Activated CD4-positive, alpha-beta T cell treated with anti-CD3 and anti-CD28 coated beads for 36 hours (primary cell): ENCODE measurements at places on chromosomes 5 and 9. TPM values are rescaled to one million over a fixed set of nuclear protein-coding genes. Genes with fewer than 3 reads are reported as not detected.
A peak's percentile ranks its signal among the peaks of the same experiment; 100 is the strongest.

DNA sequence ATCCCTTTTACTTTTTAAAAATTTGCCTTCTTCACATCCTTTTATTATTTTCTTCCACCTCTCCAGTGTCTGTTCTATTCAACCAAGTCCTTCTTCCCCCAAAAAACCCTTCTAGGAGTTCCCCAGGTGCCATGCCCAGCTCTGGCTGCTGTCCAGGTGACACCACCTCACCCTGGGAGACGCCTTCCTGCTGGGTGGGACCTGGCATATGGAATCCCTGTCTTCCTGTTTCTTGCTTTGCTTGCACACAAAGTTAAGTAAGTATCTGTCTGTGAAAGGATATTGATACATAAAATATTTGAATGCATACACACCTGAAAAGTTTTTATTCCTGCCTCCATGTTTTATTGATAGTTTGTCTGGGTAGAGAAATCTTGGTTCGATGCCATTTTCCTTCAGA lies 23.1 kb upstream of the MED10 start:
- no peak for DNase-seq

- no peak for DNase-seq
Observed at GRCh38 chr5:177176175-177176711, 42.7 kb downstream of the NSD1 start.

DNA sequence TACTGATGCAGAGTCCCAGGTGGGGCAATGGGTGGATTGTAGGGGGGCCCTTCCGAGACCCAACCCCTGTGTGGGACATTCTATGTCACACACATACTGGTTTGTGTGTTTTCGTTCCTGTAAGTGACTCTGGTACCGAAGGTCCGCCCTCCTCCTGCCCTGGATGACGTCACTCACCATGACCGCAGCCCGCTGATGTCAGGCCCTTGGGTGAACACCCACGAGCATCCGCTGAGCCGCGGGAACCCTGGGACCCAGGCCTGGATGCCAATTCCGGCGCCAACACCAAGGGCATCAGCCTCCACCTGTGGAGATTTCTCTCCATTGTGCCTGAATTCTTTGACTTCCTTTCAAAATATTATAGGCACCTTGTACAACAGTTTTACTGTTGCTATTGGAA lies 184.3 kb downstream of the MTRR start:
- DNase-seq: no peak

DNA sequence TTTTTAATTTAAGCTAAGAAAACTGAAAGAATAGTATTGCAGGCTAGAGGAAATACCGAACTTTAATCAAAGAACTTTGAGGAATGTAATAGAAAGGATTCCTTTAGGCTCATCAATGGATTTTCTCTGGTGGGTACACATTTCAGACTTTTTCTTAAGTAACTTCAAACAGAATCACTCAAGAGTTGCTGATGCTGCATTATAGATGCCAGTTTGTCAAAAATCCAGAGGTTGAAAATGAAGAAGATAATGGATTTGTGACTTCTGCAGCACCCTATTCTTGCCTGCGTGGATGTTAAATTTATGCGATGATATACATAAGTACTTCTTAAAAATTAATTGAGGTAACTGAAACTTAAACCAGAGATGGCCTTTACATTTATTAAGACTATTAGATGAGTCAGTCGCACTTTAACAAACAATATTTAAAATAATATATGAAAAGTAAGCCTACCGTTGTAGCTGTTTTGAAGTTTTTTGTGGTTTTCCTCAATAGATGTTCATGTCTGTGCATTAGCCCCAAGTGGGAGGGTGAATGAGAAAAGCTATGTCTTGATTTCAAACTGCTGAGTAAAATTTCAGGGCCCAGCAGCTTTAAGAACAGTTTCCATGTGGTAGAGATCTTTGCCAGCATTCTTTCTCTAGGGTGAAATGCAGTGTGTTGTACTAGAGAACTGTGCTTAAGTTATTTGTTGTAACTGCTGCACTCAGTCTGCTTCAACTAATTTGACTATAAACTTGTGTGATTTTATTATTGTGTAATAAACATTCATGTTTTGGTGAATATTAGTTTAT lies at the start of gene OGN:
TSS of gene OGN (minus strand) at position 537 of the 795 bp plus-strand sequence. CDS start 1,171 bp downstream, outside the sequence.
- no peak for DNase-seq

GRCh38 chr9:136564379-136564988 lies 18.6 kb upstream of the NOTCH1 start:
- no peak for DNase-seq

DNA sequence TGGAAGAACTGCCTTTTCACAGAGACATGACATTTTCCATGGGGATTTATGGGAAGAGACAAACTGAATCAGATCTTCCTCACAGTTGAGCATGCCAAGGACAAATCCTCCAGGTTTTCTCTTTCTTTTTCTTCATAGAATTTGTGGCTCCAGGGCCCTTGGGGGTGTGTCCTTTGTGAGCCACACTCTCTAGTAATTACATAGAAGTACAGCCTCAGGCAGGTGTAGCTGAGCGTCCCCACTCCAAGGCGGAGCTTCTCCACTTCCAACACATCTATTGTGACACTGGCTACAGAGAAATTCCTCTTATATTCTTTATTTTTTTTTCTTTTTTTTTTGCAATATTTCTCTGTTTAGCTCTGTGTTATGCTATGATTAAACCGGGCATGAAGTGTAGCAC lies 420.5 kb upstream of the CD180 start:
- no peak for DNase-seq

DNA sequence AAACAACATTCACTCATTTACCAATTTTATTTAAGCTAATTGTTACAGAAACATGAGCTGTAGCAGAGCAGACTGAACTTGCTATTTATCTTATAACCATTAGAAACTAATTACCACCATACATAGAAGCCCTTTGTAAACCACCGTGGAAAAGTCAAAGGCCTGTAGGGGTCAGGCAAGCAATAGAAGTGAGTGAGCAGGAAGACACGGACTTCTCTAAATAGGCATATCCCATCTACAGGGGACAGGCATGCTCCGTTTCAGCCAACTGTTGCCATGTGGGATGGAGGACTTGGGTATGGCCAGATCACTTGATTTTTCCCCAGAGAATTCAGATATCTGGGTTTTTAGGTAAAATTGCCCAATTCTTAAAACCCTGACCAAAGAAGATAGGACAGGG lies 44.8 kb downstream of the PRRC1 start:
- no peak for DNase-seq

- DNase-seq: no peak
Observed at GRCh38 chr9:2047144-2047671, 32.1 kb downstream of the SMARCA2 start.

GRCh38 chr5:80057921-80058320 lies 22.8 kb downstream of the THBS4 start:
- no peak for DNase-seq

DNA sequence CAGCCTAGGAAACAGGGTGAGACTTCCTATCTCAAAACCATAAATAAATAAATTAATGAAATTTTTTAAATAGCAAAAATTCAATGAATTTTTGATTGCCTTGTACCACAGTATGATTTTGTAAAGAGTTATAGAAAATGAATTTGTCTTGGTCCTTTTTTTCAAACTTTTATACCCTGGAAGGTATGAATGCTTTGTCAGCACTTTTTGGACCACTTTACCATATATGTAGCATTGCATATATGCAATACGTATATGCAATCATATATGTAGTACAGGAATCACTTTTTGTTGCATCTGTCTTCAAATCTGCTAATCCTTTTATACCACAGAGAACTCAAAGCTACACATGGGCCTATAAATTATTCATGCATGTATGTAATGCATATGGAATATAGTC lies 9.2 kb upstream of the SMIM15 start:
- DNase-seq: no peak

- DNase-seq: no peak
Observed at GRCh38 chr9:121798941-121799340, 147.5 kb downstream of the DAB2IP start.

GRCh38 chr9:86452201-86452828 lies 98.1 kb upstream of the TUT7 start:
- DNase-seq: no peak

DNA sequence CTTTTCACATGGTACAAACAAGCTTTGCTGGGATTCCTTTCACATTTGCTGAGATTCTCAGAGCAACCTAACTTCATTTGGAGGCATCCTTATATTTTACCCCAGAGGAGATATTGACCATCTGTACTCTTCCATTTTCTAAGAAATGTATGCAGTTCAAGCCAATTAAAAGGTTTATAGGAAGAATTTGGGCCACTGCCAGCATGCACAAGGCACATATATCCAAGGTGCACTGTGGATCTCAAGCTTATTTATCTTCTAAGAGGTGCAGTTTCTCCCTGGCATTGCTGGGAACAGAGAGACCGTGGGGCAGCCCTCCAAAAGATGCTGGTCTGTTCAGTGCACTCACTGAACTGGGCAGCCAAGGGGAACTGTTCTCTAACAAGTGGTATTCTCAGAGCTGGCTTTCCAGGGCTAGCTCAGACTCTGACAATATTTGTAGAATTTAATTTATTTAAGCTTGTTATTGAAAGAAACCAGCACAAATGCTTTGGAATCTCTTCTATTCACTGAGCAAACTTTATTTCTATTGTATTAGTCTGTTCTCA lies 213.3 kb downstream of the TENT4A start:
- DNase-seq: no peak

- no peak for DNase-seq
Observed at GRCh38 chr5:133267601-133268000, 215.8 kb downstream of the HSPA4 start.

GRCh38 chr5:36496471-36496870 lies 109.9 kb upstream of the SLC1A3 start:
- DNase-seq: no peak

GRCh38 chr5:57383093-57383861 lies 99.3 kb downstream of the ACTBL2 start:
- peak; percentile 72 for DNase-seq

DNA sequence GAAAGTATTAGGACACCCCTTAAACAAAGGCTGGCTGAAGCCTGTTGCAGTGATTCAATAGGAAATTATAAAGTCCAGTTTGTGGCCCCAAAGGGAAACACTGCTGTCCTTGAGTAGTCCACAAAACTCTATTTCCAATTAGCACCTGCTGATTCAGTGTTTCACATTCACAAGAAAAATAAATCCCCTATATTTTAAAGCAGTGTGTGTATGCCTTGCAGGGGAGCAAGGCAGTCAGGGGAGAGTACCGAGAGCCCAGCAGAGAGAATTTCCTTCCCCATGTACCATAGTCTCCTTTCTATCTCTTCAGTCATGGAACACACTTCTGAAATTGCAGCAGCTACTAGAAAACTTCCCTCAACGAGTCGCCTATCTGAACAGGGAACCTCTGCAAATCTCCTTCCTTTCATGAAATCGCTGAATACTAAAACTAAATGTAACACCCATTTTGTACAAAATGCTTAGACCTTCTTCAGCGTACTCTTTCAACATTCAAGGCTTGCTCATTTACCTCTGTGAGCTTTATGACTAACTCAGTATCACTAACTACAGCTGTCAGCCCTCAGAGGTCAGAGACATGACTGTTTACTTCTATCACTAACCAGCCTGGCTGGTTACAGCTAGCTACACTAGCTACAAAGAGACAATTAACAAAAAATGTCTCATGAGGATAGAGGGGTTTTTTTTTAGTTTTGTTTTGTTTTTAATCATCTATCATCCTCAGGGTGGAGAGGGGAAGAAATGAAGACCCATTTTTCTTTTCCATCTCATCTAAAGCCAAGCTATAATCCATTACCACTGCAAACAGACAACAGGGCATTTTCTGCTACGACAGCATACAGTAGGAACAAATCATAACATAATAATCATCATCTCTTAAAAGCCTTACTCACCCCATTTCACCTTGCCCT lies 188.7 kb downstream of the EBF1 start:
- DNase-seq: peak; percentile 7

DNA sequence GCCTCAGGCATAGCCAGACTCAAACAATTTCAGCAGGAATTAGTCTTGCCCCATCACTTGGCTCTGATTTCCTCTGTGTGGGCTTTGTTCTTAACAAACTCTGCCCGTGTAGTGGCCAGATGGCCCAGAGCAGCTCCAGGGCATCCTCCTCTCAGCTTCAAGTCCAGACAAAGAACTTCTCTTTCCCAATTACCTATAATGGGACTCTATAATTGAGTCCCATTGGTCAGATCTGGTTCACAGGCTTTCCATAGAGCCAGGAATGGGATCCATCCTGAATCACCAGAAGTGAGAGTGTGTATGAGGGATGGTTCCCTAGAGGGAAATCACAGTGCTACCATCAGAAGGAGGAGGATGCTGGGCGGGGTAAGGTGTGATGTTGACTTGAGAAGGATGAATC lies 515.8 kb downstream of the KIF4B start:
- DNase-seq: no peak

- DNase-seq: no peak
Observed at GRCh38 chr9:124256517-124257069, 1.2 kb upstream of the NEK6 start.

- peak; percentile 84 for DNase-seq
Observed at GRCh38 chr9:135864447-135865049, 42.8 kb downstream of the CAMSAP1 start.

DNA sequence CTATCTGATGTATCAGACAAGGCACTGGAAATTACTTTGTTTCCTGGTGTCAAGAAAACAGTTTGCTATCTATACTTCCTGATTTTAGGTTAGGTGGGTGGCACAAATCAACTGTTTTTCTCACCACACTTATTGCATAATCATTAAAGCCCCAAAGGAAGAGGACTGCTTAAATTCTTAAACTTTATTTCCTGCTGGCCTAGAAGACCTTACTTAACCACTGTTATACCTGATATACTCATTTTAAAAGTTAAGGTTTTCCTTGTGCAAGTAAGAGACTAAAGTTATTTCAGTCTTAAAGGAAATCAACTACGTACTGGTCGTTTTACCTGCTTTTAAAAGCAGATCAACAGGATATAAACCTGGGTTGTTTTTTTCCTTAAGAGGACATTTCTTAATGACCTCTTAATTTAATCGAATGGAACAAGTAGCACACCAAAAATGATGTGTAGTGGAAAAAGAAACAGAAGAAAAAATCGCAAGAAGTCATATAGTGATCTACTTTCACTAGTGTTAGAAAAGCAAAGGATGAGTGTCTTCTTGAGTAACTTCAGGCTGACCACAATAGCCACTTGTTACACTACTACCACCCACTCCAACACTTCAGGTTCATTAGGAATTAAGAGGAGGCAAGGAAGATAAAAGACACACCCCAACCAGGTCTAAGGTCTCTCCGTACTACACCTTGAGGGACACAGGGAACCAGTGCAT lies 974 bp downstream of the CLINT1 start:
- no peak for DNase-seq

DNA sequence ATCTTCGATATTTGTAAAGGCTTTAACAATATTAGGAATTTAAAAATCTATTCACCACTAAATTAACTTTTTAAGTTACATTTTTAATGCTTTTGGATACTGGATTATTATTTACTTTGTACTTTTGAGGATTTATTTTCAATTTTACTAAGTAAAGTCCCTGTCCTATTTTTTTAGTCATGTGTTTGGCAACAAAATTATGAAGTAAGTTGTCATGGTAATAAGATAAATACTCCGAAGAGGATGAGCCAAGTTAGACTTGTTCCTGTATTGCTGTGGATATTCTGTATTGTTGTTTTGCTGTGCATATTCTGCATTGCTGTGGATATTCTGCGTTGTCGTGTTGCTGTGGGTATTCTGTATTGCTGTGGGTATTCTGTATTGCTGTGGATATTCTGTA lies 210.1 kb downstream of the MTRR start:
- DNase-seq: no peak

GRCh38 chr5:172173564-172174153 lies 14.4 kb downstream of the STK10 start:
- peak; percentile 91 for DNase-seq

Gene NEUROG1
- total RNA-seq: not detected

Gene ADAMTS13
- 1.7 TPM for total RNA-seq

Gene KCNN2
- total RNA-seq: not detected

Gene SPAG8
- 1.7 TPM for total RNA-seq
